ENCODE measurements at places on chromosomes 1 and 21.

DNA sequence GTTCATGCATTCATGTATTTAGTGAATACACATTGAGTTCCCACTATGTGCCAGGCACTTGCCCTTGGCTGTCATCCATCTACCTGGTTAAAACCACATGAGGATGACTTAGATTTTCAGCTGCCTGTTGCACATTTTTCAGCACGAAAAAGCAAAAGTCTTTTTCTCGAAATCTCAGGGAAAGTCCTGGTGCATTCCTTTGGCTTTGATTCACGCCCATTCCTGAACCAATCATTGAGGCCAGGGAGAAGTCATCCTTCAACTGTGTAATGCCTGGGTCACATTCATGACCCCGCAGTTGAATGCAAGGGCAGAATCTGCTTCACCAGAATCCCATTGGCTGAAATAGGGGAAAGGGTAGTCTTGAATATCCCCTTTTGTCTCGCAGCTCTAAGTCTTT lies 84.4 kb downstream of the RNF220 start:
- peak; percentile 43 for DNase-seq

DNA sequence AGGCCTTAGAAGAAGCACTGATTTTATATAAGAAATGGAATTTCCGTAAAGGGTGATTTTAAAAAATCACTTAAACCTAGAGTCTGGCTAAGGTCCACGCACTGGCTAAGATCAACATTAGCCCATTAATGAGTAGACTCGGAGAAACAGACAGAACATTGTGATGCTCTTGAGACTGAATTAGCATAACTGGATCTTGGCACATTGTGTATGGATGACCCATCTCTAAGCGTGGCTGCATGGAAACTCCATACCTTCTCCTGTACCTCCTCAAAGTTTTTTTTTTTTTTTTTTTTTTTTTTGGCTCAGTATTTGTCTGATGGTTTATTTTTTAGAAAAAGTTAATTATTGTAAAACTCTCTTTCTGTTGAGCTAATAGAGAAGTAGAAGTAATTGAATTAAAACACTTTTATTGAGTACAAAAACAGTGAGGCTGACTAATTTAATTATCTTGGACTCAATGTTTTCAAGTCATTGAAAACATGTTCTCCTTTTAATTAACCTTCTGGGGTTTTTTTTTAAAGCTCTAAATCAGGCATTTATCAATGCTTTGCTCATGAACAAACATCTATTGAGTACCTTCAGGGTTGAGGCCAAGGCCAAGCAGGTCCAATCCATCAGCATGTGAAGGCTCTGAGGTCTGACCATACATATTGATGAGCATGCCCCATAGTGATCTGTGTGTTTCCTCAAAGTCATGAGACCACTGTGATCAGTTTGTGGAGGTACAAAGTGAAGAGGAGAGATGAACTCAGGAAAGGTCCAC lies 74.0 kb downstream of the TLR5 start:
- DNase-seq, result no peak

GRCh38 chr1:20699558-20699957 lies 18.2 kb downstream of the KIF17 start:
- no peak for DNase-seq

- DNase-seq, result no peak
Observed at GRCh38 chr1:174689524-174689923, 241.8 kb downstream of the GPR52 start.

DNA sequence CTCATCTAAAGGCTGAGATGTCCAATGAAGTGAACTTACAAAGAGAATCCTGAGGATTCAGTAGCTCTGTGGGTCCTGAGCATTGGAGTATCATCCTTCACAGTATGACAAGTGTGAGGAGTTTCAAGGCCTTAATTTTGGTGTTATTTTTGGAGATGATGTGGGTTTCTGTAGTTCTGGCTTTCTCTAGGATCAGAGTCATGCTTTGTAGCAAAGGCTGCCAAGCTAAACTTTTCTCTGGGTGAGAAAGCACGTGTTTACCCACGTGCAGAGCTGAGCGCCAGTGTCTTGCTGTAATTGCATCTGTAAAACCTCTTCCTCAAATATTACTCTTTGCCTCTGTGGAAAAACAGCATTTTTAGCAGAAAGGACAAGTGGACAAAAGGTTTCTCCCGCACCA lies 387.8 kb upstream of the LYPLAL1 start:
- DNase-seq, result peak; percentile 69

- DNase-seq, result no peak
Observed at GRCh38 chr1:1293263-1294249, 13.3 kb downstream of the SCNN1D start.

DNA sequence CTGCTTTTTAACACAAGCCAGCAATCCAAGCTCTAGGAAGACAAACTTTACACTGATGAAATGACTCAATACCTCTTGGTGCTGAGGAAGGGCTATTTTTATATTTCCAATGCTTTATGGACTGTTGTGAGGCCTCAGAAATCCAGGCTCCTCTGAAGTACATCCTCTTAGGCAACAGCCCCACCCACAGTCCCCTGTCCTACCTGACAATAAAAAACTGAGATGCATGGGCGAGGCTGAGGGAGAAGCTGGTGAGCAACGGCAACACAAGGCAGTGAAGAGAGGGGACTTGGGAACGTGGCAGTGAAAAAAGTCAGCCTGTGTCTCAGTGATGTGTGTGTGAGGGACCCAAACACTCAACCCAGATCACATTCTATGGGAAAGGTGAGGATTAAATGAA lies 10.1 kb upstream of the CPT2 start:
- no peak for DNase-seq

GRCh38 chr1:158121604-158122254 lies 59.0 kb upstream of the CD1D start:
- peak; percentile 55 for DNase-seq

DNA sequence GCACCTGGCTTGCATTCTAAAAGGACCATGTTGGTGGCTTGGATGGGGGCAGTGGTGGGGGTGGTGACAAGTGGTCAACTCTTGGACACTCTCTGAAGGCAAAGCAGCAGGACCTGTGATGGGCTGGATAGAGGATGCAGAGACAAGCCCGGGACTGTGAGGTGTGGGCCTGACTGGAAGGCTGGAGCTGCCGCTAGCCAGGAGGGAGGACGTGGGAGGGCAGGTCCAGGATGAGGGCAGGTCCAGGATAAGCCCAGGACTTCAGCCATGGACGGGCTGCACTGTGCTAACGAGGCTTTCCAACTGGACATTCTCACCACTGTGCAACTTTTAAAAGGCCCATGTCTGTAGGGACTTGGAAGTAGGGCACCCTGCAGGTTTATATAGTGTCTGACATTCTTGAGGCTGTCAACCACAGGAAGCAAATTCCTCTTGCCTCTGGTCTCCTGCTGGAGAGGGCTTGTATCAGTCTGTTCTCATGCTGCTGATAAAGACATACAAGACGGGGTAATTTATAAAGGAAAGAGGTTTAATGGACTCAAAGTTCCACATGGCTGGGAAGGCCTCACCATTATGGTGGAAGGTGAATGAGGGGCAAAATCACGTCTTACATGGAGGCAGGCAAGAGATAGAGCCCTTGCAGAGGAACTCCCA lies 8.3 kb upstream of the C1orf167 start:
- no peak for DNase-seq

- peak; percentile 22 for DNase-seq
Observed at GRCh38 chr1:222182641-222183040, 365.3 kb downstream of the HHIPL2 start.

DNA sequence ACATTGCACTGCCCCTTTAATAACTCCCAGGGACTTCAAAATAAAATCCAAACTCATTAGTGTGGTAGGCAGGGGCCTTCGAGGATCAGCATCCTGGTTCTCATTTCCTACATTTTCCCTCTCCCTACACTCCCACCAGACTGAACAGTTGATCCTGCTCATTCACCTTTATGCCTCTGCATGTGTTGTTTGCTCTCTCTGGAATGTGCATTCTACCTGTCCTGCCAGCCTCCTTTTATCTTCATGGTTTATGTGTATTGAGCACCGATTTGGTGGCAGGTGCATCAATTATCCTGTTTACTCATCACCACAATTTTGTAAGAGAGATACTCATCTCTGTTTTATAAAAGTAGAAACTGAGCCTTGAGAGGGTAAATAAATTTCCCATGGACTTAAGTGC lies 125.0 kb downstream of the ADSS2 start:
- no peak for DNase-seq

DNA sequence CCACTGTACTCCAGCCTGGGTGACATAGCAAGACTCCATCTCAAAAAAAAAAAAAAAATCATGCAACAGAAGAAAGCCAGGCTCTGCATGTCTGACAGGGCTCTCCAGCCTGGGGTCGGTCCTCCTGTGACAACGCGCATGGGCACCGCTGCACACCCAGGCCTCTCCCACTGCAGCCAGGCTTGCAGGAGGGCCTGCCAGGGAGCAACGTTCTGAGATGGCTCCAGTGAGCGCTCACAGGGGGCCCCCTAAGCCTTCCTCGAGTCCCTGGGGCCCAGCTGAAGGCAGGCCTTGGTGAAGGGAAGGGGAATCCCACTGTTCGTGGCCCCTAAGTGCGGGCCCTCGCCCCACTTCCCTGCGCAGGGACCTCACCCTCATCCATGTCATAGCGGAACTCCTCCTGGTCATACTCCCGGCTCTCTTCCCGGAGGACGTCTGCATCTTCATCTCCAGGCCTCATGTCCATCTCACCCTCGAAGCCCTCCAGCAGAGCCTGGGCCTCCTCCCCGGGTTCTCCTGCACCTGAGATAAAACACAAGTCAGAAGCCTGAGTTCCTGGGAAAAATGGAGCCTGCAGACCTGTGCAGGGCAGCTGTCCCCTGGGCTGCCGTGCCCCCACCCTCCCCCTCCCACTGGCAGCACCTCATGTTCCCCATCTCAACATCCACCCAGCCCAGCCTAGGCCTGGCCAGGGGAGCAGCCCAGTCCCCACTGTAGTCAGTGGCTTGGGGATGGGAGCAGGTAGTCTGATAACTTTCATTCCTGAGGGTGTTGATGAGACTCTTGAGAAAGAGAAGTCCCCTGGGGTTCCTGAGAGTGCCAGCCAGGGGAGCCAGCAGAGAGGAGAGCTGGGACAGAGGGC lies 20.3 kb downstream of the RSPH1 start:
- no peak for DNase-seq

DNA sequence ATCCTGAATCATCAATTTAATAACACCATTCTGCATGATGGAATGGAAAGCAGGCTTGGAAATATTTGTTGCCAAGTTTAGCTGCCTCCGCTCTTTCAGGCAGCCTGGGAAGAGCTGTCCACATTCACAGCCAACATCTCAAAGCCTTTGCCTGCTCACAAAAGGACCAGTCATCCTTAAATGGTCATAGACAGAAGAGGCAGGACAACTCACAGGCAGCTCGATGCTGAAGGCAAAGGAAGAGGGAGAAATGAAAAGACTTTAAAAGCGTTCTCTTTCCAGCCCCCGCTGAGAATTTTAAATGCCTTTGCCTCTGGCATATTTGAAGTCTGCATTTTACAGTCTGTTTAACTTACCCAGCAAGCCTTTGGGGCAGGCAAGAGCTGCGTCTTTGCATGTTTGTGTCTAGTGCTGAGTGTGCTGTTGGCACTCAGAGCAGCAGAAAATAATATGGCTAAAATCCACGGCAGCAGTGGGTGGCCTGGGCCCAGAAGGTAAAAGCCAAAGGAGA lies 68.9 kb downstream of the NMNAT2 start:
- DNase-seq, result peak; percentile 75

DNA sequence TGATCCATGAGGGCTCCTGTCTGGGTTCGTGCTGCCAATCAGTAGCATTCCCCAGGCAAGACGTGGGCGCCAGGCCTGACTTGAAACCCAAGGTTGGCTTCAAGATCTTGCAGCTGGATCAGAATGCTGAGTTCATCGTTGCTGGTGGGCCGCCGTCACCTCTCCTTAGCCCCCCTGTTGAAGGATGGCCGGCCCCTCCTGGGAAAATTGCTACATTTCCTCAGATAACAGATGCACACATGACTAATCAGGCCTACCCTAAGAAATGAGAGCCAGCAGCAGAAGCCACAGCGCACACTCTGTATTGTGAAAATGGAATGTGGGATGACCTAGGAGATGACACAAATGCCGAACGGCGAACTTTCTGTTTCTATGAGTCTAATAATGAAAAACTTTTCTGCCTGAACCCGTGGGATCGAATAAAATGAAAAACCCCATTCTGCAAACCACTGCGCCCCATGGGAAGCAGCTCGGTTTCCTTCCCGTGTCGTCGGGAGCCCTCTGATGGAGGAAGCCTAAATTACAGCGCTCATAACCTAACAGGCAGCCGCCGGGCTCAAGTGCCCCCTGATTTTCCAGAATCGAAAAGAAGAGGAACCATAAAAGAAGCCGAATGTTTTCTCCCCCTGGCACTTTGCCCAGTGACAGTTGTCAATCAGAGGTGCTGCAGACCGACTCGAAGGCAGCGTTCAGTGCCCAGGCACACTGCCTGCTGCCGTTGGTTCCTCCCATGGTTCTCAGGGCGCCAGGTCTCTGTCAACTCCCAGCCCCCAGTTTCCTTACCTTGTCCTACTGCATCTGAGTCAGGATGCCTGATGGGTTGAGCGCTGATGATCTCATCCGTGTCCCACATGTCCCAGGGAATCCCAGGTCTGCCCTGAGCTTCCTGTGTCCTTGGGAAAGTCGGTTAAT lies 38.2 kb upstream of the H6PD start:
- peak; percentile 87 for DNase-seq

DNA sequence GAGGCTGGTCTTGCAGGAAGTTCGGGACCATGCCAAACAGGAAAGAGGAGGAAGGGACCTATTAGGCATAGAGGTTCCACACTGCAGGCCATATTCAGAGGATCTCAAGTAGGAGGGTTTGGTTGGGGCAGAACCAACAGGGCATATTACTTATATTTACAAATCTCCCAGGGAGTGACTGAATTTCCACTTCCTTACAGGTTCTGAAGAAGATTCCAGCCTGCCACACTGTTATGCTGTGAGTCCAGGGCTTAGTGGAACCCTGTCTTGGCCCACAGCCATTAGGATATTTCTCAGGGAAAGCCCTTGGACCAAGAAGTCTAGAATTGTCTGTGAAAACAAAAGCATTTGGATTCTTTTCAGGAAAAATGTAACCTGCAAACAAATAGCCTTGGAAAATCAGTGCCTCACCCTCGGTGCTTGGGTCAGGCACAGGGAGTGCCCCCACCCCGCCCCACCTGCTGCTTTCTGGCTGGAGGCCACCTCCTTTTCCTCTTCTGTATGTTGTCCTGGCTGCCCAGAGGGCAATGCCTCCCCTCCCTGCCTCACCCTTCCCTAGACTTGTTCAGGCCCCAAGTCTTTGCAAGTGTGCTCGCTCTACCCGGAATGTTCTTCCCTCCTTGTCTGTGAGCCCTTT lies 41.0 kb upstream of the JUN start:
- no peak for DNase-seq

- DNase-seq, result no peak
Observed at GRCh38 chr1:203081465-203082230, 4.2 kb downstream of the MYOG start.

All from fibroblast of lung (primary cell).